ENCODE measurements at places on chromosomes 1 and 21.

DNA sequence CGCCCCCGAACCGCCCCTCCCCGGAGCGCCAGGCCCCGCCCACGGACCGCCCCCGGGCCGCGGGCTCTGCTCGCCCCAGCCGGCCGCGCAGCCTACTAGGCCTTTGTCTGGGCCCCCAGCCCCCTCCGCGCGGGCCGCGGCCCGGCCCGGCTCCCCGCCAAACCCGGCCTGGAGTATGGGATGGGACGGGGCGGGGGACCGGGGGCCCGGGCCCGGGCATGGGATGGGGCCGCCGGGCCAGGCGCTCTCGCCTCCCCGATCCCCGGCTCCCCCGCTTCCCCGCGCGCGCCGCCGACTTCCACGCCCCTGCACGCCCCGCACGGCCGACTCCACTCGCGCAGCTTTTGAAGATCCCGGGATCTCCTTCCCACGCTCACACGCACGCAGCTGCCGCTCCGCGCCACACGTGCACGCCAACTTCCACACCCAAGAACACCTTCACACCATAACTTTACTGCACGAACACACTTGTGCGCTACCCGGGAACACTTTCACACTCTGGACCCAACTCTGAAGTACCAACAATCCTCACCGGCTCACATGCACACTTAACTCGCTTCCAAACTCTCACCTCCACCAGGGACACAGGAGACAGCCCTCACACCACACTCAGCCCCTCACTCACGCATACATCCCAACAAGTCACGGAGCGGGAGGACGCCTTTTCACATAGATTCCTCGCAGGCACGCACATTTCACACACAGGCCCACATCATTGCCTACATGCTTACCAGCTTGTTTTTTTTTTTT is 437 bp upstream of the HSPG2 start:
- peak; percentile 61 for DNase-seq

- no peak for DNase-seq
Measured at GRCh38 chr1:76868154-76868882, 1.0 kb downstream of the ST6GALNAC5 start.

DNA sequence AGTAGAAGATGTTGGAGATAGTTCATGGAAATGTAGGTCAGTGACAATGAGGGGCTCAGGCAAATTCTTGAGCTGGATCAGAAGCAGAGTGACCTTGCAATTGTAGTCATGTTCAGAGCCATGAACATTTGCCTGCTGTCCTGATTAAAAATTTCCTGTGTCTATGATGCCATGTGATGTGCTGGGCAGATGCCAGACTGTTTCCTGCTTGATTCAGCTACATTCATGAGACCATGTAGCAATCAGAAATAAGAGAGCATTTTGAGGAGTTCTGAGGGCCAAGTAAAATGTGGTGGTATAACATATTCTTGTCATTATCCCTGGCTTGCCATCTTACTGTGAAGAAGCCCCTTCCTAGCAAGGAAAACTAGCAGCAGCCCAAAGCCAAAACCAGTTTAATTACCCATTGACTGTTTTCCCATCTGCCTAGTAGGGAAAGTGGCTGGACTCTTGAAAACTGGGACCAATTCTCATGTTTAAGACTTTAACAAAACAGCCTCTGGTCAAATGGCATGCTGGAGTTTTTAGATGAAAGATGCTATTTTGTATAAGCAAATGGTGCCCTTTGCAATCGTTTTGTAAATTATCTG is 118.3 kb downstream of the NOS1AP start:
- no peak for DNase-seq

DNA sequence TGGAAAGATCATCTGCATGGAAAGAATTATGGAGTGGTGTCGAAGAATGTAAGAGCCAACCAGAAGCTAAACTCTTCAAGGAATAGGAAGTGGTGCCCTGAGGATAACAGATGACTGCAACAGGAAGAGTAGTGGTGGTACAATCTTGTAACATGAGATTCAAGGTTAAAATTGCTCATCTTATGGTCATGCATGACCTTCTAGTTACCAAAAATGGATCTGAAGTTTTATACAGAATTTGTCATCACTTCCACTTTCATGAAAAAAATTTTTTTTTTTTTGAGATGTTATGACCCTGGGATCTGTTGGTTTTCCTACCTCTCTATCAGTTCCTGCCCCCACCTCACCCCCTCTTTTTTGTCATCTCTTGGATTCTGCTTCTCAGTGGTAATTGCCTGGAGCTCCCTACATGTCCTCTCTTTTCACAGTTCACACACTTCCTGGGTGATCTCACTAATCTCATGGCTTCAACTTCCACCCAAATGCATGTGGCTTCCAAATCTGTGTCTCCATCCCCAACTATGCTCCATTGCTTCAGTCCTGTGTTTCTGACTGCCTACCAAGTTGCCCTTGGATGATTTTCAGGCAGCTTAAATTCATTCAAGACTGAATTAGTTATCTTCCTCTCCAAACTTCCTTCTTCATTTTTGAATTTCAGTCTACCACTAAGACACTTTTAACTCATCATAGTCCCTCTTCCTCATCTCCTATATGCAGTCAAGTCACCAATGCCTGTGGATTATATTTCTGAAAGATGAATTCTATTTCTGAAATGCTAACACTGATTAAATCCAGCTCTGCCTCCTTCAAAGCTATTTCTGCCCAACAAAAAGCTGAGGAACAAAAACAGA is 48.4 kb downstream of the SLAMF6 start:
- DNase-seq, result no peak

GRCh38 chr21:46555225-46555617 is 49.7 kb downstream of the S100B start:
- DNase-seq, result no peak

- no peak for DNase-seq
Measured at GRCh38 chr1:166087734-166088571, 78.8 kb downstream of the FAM78B start.

- no peak for DNase-seq
Measured at GRCh38 chr1:3011631-3012455, 9.4 kb upstream of the ACTRT2 start.

DNA sequence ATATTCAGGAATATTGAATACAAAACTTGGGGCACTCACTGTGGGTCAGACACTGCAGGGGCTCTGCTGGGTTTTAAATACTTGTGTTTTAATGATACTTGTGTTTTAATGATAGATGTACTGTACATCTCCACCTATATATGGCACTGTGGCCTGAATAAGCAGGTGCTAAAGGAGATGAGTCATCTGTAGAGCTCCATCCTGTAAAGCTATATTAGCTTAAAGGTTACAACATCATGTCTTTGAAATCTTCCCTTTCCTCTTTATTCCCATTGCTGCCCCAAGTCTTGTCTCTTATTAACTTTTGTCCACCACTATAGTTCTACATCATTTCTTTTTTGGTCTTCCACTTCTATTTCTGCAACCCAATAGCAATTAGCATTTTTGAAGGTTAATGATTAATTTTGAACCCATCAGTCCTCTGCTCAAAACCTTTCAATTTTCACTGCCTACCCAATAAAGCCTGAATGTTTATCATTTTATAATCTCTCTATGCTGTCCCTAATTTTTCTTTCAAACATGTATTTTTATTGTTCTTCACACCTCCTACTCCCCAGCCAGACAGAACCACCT is 113.3 kb upstream of the PTGFR start:
- no peak for DNase-seq

DNA sequence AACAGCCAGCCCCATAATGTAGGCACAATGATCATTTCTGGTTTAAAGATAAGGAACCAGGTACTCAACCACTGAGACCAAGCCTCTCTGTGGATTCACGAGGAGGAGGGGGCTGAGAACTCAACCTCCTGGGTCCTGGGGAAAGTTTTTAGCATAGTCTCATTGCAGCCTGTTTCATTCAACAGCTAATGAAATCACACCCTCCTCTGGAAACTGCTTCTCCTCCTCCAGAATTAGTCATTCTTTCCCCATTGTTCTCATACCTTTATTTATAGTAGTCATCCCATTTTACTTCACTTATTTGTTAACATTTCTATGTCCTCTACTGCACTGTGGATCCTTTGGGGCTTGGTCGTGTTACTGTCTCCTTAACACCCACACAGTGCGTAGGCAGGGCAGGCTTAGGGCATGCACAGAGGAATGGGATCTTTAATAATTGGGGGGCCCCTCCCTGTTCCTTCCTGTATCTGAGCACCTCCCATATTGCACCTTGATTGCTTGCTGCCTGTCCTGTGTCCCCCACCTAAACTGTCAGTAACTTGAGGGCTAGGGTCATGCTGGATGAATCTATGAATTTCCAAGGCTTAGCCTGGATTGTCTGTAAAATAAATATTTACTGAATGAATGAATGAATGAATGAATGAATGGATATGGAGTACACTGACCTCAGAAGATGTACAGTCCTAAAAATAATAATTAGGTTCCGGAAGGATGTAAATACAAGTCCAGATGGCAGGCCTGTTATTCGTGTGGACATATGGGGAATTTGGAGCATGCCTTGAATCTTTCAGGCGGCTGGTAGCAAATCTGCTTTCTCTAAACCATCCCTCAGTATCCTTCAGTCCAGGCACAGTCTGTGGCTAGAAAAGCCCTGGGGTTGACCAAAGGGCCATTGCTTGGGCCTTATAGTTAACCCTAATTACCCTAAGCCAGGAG is 153.8 kb upstream of the HMGB4 start:
- DNase-seq, result no peak

GRCh38 chr1:156797212-156797871 is 19.3 kb downstream of the SH2D2A start:
- DNase-seq, result peak; percentile 65

DNA sequence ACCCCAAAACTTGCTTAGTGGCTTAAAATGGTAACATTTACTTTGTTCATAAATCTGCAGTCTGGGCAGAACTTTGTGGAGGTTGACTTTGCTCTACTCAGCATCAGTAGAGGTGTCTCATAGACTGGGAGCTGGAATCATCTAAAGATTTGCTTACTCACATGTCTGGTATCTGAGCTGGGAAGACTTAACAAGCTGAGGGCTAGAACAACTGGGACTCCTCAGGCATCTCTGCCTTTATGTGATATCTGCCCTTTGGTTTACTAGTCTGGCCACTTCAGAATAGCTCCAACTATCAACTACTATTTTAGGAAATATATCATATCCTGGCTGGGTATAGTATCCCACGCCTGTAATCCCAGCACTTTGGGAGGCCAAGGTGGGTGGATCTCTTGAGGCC is 82.5 kb downstream of the C4BPA start:
- no peak for DNase-seq

DNA sequence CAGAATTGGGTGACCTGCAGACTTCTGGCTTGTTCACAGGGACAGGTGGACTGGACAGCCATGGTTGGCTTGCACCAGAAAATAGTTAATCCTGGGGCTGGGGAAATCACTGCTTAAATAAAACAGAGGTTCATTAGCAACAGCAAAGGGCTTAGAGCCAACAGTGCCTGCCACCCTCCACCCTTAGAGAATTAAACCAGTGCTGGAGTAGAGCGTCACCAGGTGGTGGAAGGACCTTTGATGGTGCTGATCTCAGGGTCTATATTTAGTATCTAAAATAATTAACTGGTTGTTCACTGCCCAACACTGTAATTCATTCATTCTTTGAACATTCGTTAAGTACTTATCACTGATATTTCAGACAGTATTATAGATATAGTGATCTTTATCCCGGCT is 34.7 kb upstream of the PDE9A start:
- DNase-seq, result no peak

- no peak for DNase-seq
Measured at GRCh38 chr1:243549108-243549507, 293.3 kb downstream of the SDCCAG8 start.

GRCh38 chr1:6935361-6935883 is 150.2 kb downstream of the CAMTA1 start:
- DNase-seq, result no peak

DNA sequence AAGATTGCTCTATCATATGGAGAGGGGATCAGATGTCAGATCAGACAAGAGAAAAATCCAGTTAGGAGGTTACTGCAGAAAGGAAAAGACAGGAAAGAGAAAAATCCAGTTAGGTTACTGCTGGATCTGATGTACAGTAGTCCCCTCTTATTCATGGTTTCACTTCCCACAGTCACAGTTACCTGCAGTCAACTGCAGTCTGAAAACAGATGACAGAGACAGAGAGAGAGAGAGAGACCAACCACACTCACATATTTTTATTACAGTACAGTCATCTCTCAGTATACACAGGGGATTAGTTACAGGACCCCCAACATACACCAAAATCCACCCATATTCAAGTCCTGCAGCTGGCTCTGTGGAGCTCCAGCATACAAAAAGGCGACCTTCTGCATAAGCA is 29.3 kb downstream of the NUP133 start:
- no peak for DNase-seq

- no peak for DNase-seq
Measured at GRCh38 chr1:9449976-9450696, 89.1 kb upstream of the SLC25A33 start.

- no peak for DNase-seq
Measured at GRCh38 chr1:109091078-109091838, 694 bp downstream of the TMEM167B start.

- no peak for DNase-seq
Measured at GRCh38 chr21:35850542-35851103, 209.7 kb downstream of the SETD4 start.

GRCh38 chr1:90045853-90046563 is 51.1 kb downstream of the ZNF326 start:
- DNase-seq, result no peak

DNA sequence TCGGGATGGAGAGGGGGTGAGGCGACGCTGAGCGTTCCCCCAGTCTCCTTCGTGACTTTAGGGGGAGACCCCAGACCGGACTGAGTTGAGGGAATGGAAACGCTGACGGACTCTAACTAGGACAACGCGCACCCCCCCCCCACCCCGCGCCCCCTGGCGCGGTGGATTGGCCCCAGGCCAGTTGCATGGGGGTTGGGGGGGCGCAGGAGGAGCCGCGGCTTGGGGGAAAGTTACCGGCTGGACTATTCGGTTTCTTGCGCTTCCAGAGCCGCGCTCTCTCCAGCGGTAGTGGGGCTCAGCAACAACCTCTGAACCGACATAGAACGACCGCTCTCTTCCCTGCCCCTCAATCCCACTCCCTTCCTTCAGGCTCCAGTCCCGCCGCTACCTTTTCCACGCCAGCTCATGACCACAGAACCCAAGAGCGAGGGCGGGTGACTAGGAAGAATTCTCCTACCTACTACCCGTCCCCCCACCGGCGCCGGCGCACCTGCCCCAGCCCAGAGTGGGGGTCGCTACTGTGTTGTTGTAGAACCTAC is 694 bp downstream of the ZBTB7B start:
- no peak for DNase-seq

- DNase-seq, result peak; percentile 9
Measured at GRCh38 chr1:84780000-84780716, 89.9 kb upstream of the SSX2IP start.
